Activated CD4-positive, CD25-positive, alpha-beta regulatory T cell treated with anti-CD3 and anti-CD28 coated beads, Interleukin-2, amount 50 U/mL, for 24 hours (primary cell): ENCODE measurements at places on chromosomes 12 and 14.

DNA sequence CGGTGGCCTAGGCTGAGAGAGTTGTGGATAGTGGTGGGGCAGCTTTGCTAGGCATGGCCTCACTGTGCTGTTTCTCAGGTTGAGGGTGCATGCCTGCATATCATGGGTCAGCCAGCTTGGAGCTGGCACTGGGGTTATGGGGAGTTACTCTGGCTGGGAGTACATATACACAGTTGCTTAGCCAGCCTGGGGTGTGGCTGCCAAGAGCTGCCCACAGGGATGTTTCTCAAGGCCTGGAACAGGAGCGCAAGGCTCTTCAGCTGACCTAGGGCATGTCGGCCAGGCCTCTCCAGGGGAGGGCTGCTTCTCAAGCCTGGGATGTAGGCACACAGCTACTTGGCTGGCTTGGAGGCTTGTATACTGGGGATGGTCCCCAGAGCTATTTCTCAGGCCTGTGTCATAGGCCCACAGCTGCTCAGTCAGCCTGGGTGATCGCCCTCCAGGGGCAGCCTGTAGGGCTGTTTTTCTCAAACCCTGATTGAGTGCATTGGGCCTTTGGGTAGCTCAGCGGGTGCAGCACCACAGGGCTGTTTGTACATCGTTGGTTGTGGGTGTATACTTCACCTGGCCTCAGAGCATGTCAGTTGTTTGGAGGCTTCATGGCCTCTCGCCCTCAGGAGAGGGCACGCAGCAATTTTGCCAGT, 114.9 kb downstream of the METTL25 start:
- ATAC-seq = no peak

- no peak for ATAC-seq
Observed at GRCh38 chr12:42812086-42812485, 222.5 kb upstream of the PRICKLE1 start.

GRCh38 chr12:12460935-12461922, 101.4 kb downstream of the DUSP16 start:
- ATAC-seq = peak; percentile 49

- no peak for ATAC-seq
Observed at GRCh38 chr14:54570631-54571415, 3.9 kb downstream of the SAMD4A start.

DNA sequence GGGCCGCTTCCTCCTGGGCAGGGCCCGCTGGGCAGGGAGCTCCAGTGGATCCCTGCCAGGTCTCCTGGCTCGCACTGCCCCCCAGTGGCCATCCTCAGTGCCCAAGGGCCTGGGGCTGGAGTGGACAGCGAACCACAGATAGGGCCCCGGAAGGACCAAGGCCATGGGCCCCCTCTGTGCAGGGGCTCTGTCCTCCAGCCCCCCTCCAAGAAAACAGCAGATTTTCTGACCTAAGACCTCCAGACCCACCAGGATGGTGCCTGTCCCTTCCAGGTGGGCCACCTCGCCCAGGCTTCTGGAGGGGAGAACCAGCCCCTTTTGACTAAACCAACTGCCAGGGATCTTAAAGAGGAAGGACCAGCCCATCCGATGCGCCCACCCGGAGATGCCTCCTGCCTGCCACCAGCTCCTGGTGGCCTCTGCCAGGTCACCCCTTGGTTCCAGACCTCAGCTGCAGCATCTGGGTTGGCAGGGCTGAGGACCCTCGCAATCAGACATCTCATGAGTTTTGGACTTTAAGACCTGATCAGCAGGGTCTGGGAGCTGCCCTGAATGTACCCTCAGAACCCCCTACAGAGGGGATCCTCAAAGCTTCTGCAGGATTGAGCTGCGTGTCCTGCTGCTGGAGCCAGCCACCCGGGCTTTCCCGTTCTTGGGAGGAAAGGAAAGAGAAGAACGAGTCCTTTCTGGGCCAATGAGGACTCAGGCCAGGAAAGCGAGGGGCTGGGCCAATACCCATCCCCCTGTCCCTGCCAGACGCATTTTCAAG, 325.8 kb upstream of the DIO3 start:
- no peak for ATAC-seq

GRCh38 chr12:1282670-1283315, 291.8 kb downstream of the ERC1 start:
- no peak for ATAC-seq

- ATAC-seq = no peak
Observed at GRCh38 chr14:88786715-88787114, 6.0 kb downstream of the EML5 start.

- ATAC-seq = no peak
Observed at GRCh38 chr12:44157359-44157758, 321.5 kb downstream of the TMEM117 start.

GRCh38 chr14:36068777-36069534, 107.6 kb downstream of the PTCSC3 start:
- ATAC-seq = no peak

DNA sequence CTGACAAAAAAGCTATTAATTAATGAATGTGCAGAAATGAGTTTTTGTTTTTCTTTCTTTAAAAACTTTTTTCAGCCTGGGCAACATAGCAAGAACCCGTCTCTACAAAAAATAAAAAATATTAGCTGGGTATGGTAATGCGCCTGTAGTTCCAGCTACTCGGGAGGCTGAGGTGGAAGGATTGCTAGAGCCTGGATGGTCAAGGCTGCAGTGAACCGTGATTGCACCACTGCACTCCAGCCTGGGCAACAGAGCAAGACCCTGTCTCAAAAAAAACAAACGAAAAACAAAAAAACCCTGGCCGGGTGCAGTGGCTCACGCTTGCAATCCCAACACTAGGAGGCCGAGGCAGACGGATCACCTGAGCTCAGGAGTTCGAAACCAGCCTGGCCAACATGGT, 7.9 kb downstream of the GIT2 start:
- no peak for ATAC-seq

DNA sequence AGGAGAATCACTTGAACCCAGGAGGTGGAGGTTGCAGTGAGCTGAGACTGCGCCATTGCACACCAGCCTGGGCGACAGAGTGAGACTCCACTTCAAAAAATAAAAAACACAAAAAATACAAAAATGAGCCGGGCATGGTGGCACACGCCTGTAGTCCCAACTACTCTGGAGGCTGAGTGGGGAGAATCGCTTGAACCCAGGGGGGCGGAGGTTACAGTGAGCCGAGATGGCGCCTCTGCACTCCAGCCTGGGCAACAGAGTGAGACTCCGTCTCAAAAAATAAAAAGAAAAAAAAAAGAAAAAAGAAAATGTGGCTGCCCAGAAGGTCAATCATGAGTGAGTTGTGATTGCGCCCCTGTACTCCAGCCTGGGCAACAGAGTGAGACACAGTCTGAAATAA, 9.2 kb downstream of the DNAJC22 start:
- no peak for ATAC-seq

GRCh38 chr12:108193917-108194316, 64.8 kb downstream of the WSCD2 start:
- ATAC-seq = no peak

DNA sequence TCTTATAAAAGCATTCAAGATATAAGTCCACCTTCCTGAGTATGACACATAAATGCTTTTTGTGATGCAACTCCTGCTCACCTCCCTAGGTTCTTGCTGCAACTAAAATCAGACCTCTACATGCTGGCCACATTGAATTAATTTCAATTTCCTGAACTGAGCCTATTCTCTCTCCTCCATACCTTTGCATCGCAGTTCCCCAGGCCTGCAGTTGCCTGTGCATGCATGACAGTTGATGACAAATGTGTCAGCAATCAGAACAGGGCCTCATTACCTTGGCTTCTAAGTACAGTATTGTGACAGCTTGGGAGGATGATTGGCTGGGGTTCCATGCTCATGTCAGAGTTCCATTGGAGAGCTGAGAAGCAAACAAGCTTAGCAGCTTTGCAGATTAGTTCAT, 3.9 kb upstream of the TM7SF3 start:
- no peak for ATAC-seq

GRCh38 chr12:6426882-6427671, 17.7 kb upstream of the CD27 start:
- peak; percentile 87 for ATAC-seq

DNA sequence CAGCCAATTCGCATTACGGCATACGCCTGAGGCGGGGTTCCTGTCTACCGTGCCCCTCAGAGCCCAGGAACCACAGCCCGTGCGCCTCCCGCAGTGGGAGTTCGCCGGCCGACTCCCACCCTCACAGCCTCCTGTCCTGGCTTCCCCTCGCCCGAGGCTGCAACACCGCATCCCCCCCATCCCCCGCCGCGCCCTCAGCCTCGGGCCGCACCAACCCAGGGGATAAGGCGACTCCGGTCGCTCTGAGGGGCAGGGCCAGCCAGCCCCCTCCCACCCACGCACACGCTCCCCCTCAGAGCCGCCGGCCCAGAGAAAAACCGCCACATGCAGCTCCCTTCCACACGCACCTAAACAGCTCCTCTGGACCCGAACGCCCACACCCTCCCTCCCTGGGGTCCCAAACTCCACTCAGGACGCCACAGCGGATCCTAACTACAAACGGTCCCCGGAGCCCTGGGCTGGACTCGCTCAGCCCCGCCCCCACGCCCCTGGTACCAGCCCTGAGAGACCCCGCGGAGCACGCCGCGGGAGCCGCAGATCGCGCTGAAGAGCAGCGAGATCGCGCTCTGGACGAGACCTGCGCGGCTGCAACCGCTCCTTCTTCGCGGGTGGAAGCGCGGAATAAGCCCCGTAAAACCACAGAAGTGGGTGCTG, at the start of gene C14orf39:
Gene C14orf39 (minus strand): TSS at position 466 of the 654 bp plus-strand sequence. CDS start 985 bp downstream, outside the sequence.
- no peak for ATAC-seq

DNA sequence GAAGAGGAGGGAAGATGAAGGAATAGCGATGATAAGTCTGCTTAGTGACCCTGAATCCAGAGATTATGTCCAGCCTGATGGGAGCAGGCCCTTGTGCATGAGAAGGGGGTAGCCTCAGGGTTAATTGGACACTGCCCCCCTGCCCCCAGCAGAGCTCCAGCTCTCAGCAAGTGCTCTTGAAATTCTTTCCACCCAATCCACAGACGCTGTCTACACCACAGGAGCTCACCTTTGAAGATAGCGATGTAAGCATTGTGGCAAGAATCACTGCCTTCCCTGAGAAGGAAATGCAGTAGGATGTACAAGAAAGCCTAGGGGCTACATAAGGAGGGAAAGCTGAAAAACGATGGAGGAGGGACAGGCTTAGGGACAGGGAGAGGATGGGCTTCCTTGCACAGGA, 39.4 kb downstream of the CRACR2A start:
- no peak for ATAC-seq

DNA sequence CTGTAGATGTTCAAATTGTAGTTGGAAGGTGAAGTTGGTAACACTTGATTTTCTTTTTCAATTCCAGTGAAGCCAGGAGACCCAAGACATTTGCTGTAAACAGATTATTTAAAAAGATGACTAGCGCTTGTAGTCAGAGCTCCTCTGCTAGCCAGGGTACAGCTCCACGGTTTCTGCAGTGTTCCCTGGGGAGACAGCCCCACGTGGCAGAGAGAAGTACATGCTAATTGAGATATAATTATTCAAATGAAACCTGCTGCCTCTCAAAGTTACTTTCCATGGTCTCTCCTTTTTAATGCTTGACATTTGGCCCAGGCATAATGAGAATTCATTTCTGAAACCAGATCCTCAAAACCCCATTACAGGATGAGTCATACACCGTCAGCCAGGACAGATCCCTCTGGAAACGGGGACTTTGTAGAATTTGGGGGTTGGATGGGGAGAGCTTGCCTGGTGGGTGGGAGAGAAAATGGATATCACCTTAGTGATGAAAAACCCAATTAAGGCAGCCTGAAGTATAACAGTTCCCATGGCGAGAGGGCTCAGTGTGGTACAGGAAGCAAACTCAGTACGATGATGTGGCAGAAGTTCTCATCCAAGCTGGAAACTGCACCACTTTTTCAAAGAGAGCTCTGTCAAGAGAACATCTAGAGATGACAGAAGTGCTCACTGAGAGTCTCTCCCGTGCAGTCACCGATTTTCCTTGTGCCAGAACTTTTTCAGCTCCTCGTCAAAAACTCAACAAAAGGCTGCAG, 637.7 kb upstream of the TMEM132C start:
- ATAC-seq = no peak

GRCh38 chr12:107395817-107396216, 289.8 kb upstream of the PWP1 start:
- no peak for ATAC-seq

GRCh38 chr14:36423430-36423829, 96.6 kb downstream of the NKX2-1 start:
- ATAC-seq = no peak
